Uterus (tissue), 4 donors: ENCODE measurements at places on chromosomes 3 and 15.

DNA sequence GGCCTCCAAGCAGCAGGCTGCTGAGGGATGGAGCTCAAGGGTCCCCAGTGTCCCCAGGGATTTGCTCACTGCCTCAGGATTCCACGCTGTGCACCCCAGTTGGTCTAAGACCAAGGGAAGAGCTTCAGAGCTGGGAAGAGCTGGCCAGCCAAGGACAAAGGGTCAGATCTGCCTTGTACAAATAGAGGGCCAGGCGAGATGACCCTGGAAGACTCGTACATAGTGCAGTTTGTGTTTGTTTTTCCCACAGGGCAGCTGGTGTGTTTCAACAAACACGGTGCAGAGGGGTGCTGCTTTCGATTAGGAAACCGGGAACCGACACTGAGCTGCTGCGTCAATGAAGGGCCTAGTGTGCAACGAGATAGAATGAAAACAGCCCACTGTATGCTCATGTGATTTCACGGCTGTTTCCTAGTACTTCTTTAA, 56.1 kb upstream of the TRPM1 start:
- no peak for DNase-seq

DNA sequence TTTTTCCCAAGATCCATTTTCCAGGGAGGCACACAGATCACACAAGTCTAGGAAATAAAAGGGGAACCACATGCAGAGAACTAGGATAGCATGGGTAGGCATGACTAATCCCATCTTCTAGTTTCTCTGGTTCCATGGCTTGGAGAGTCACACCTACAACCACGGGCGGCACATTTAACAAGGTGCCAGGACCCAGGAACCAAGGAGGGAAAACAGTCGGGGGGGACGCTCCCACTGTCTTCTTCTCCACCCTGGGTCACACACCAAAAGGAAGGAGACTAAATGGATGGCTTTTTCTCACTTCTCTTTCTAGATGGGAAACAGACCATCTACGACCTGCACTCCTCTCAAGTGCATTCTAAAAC, 4.6 kb upstream of the SMCO1 start:
- no peak for DNase-seq

DNA sequence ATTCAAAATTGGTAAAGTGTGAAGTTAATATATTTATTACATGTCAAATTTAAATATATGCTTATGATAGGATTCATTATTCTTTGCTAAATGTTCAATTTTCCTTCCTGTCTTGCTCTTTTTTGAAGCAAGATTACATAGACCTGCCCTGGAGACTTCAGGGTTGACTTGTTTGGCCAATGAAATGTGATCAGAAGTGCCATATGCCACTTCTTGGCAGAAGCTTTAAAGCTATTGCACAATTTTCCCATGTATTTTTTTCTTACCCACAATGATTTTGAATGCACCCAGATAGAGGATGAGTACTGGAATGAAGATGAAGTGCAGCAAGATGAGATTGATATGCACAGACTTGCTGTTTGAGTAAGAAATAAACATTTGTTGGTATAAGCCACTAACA, 406.3 kb upstream of the BCHE start:
- DNase-seq = no peak

GRCh38 chr3:156542101-156543042, 12.5 kb downstream of the SSR3 start:
- DNase-seq = no peak

- no peak for DNase-seq
Measured at GRCh38 chr15:78394026-78394425, 44.0 kb upstream of the IREB2 start.

- DNase-seq = no peak
Measured at GRCh38 chr3:98556164-98557130, 24.7 kb downstream of the GPR15 start.

- DNase-seq = no peak
Measured at GRCh38 chr3:46675426-46675825, 18.1 kb downstream of the ALS2CL start.

GRCh38 chr15:30984118-30984517, 7.3 kb downstream of the MTMR10 start:
- no peak for DNase-seq
